ENCODE measurements at places on chromosomes 12 and 14.
A peak's percentile ranks its signal among the peaks of the same experiment; 100 is the strongest.

GRCh38 chr12:3552726-3553045 lies 61.7 kb downstream of the PRMT8 start:
- no peak for DNase-seq

- DNase-seq: no peak
Measured at GRCh38 chr12:122870867-122871664, 24.9 kb downstream of the VPS37B start.

DNA sequence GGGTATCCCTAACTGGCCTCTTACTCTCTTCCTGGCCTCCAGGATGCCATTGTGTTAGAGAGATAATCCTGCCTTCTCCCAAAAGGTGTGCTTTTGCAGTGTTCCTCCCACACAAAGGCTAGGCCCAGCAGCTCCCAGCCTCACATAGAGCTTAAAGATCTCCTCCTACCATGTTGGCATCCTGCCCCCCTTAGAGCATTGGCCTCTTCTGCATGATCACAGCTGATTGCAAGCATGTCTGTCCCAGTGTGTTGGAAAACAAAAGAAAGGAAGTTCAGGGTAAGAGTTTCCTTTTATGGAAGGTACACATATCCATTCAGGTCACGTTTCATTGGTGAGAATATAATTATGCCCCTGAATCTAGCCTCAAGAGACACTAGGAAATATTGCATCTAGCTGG lies 405.4 kb downstream of the TMTC2 start:
- no peak for DNase-seq

GRCh38 chr12:131097202-131098177 lies 143.8 kb downstream of the ADGRD1 start:
- no peak for DNase-seq

DNA sequence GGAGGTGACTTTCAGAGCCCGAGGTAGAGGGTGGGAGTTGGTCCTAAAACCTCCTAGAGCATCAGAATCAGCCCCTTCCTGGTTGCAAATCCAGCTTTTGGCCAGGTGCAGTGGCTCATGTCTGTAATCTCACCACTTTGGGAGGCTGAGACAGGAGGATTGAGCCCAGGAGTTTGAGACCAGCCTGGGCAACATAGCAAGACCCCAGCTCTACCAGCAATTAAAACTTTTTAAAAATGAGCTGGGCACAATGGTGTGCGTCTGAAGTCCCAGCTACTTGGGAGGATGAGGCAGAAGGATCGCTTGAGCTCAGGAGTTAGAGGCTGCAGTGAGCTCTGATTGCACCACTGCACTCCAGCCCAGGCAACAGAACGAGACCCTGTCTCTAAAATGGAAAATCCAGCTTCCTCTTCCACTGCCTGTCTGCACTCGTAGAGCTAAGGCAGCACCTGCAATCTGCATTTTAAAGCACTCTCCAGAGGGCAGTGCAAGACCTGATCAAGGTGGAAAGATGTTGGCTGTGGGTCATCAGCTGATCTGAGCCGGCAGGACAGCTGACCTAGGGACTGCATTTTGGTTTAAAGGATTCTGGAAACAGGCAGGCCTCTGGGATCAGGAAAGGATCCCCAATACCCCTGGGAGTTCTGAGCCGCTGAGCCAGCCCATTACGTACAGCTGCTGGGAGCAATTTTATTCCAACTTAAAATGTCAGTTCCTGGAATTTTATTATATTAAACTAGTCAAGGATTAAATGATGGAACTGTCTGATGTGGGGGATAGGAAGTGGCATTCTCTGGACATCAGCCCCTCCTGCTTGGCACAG lies 1.8 kb upstream of the TESC start:
- peak; percentile 29 for DNase-seq
